COR-L47 (cell line): ENCODE measurements at places on chromosomes 11 and 22.

GRCh38 chr11:926341-926916, 759 bp downstream of the AP2A2 start:
- DNase-seq = no peak

- DNase-seq = no peak
Measured at GRCh38 chr11:77035039-77035438, 841 bp downstream of the B3GNT6 start.

DNA sequence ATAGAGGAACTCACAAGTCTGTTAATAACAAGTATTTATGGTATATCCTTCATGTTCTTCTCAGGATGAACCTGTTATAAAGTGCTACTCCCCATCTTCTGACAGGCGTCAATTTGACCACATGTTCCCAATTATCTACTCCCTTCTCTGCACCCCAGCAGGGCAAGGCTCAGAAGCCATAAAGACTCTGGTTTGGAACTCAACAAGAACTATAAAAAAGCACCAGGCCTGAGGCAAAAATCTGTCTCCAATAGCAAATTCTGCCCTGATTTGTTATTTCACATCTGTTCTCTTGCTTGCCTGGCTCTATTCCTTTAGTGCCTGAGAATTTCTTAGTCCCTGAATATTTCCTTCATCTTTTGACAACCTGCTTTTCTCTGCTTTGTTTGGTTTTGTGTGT, 618.2 kb upstream of the KIRREL3 start:
- DNase-seq = no peak

GRCh38 chr22:48137640-48138039, 1375.2 kb downstream of the TBC1D22A start:
- no peak for DNase-seq

DNA sequence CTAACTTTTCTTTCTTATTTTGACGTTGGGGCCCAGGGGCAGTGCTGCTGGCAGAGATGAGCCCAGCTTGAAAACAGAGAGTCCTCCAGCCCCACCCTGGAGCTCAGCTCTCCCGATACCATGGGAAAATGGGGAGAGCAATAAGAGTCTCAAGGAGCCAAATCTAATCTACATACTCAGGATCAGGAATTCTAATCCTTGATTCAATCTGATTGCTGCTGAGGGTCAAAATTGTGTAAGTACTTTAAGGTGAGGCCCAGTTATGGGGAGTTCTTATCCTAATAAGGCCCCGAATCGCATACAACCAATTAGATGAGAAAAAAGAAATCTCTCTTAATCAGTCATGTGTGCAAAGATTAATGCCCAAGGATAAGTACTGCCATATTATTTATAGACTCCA, 202.9 kb downstream of the FAM76B start:
- DNase-seq = no peak

DNA sequence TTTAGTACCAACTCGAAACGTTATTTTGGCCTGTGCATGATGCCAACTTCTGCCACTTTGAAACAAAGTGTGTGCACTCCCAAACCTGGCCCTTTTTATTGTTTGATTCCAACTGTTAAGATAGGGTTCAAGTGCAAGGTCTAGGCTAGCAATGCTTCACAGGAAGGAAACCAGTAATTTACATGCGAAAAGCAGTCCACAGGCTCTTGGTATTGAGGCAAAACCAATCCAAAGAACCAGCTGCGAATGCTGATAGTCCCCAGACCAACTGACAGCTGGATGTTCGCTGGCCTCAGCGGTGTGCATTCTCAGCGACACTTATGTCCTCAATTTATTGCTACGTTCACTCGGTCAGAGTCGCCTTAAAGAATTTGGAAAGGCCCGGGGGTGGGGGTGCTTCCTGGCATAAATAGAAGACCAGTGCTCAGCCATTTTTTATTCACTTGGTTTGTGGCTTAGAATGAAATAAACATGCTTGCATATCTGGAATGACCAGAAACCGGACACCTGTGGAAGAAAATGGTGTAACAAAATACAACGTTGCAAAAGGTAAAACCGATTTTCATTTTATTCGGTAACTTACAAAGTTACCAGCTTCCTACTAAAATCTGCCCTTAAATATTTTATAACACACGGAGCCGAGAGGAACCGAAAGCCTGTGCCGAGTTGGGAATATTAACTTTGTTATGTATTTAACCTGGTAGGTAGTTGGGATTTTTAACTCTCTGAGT, 1.6 kb downstream of the CPT1A start:
- no peak for DNase-seq

DNA sequence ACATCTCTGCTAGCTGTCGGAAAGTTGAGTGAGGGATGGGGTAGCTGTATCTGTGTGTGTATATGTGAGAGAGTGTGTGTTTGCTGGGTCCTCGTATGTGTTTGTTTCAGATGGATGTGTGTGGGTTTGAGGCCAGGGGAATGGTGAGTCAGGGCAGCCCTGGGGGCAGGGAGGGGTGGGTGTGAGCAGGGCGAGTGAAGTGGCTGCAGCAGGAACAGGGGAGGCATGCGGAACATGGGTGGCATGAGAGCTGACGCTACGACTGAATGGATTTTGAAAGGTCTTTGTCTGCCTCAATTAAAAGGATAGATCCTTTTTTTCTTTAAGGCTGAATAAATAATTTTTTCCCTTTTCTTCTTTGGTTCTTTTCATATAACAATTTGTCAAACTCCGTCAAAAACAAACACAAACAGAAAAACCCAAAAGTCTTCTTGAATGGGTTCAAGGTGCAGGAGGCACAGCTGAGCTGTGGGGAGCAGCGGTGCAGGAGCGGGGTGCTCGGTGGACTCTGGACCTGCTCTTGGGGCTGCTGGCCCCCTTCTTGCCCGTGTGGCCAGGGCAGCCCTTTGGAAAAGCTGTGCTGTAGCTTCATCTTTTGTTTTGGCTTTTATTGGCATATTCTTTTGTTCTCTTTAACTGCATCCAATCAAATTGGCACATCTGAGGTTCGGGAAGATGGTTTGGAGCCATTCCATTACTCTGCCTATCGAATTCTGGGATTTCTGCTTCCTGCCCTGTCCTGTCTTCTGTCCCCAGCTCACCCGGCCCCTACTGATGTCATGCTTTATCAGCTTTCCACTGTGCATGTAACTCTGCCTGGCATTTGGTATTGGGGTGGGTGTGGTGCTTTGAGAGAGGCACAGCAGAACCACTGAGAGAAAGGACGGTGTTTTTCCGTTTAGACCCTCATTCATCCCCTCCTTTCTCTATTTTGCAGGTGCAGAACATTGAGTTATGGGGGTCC, 80.1 kb downstream of the ADAMTS15 start:
- DNase-seq = no peak

- DNase-seq = no peak
Measured at GRCh38 chr11:7894251-7894650, 36.8 kb downstream of the OR10A6 start.

GRCh38 chr11:5043380-5043779, 2.9 kb upstream of the OR52J3 start:
- no peak for DNase-seq
